ENCODE measurements at places on chromosomes 12 and 14.
A peak's percentile ranks its signal among the peaks of the same experiment; 100 is the strongest.

DNA sequence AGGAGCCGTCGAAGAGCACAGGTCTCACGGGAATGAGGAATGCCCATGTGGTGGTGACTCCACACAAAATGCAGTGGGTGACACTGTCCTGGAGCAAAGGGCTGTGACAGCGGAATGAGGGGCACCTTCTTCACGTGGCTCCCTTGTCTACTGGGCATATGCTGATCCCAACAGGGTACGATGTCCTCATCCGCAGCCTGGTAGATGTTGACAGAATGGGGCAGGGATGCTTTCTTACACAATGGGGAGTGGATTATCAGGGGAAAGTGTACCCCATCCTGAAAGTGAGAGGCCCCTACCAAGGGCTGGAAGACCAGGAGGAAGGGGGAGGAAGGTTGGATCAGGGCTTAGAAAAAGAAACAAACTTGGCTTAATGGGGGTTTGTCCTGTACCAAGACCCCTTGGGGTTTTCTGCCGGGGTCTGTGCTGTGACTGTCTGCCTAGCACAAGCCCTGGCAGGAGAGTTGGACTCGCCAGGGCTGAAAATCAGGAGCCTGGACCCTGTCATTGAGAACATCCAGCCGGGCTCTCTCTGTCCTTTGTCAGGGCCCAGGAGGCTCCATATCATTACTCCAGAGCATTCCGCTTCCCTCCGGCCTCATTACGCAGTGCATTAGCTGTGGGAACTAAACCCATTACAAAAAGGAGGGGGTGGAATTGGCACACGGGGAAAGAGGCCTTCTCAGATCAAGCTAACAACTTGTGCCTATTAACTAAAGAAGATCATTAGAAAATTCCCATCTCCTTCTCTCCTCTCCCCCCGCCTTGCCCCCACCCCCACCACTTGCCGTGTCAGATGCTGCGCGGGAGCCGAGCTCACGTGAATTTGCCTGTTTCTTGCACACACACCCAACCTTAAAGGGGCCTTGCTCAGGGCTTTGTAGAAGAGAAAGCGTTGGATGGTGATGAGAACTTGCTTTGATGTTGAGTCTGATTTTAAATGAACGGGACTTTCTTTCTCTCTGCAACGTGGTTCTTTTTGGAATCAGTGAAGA, 171.8 kb upstream of the PARP11 start:
- DNase-seq, result no peak

GRCh38 chr12:106309671-106310505, 7.4 kb downstream of the TCP11L2 start:
- DNase-seq, result no peak

DNA sequence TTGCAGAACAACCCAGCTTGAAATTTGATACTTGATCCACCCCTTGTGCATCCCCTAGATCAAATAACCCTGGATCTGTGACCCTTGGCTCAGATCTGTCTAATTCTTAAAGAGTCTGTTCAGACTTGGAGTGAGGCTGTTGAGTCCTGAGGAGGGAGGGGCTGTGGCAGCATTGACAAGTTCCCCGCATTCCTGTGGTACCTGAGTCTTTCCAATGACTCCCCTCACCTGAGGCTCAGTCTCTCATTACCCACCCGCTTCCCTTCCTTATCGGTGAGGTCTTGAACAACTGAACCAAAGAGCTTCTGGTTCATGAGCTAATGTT, 16.1 kb upstream of the HDAC7 start:
- DNase-seq, result no peak

DNA sequence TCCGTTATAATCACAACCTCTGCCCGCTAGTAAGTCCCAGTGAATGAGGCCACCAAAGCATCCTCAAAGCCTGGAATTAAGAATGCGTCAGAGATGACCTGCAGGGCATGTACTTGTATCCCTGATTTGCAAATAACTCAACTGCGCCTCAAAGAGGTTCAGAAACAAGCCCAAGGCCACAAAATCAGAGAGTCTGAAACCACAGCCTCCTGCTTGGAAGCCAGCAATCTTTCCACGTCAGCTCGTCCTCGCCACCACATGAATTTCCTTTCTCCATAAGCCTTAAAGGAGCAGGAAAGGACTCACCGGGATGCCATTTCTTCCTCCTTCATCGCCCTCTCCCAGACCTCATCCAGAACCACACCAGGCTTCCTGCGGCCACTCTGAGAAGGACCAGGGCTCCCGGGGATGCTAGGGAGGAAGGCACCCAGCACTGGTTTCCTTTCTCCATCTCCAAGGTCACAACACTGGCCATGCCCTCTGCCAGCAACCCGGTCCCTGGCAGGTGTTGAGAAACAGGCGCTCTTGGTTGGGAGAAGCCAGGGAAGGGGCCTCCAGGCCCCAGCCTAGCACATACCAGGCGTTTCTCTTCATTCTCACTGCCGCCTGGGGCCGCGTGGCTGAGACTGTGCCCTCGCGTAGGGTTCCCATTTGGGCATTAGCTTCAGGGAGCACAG, 191.2 kb upstream of the DIO3 start:
- no peak for DNase-seq

DNA sequence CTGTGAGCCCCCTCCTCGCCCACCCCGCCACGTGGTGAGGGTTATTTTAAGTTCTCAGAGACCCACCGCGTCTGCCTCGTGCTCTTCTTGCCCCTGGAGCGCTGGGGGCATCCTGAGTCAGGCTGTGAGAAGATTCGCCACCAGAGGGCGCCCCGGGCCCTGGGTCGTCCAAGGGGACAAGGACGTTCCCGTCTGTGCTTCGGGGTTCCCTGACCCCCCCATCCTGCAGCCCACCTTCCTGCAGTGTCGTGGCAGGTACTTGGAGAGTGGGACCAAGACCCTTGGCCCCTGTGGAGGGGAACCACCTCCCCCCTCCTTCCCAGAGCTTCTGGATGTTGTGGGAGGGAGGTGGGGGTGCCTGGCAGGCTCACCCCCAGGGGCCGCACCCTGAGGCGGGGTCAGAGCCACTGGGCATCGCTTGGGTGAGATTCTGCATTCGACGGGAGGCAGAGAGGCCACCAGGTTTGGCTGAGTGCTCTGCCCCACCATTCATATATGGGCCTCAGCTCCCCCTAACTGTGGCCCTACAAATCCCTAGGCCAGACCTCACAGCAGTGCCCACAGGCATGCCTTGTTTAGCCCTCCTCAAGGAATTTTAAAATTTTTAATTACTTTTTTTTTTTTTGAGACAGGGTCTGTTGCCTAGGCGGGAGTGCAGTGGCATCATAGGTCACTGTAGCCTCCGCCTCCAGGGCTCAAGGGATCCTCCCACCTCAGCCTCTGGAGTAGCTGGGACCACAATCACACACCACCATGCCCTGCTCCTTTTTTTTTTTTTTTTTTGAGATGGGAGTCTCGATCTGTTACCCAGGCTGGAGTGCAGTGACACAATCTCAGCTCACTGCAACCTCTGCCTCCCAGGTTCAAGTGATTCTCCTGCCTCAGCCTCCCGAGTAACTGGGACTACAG, 17.0 kb downstream of the RHOF start:
- DNase-seq, result peak; percentile 85

GRCh38 chr12:69150083-69150795, 89.1 kb upstream of the CPSF6 start:
- DNase-seq, result no peak

GRCh38 chr12:4225571-4225970, 48.0 kb upstream of the CCND2 start:
- no peak for DNase-seq

DNA sequence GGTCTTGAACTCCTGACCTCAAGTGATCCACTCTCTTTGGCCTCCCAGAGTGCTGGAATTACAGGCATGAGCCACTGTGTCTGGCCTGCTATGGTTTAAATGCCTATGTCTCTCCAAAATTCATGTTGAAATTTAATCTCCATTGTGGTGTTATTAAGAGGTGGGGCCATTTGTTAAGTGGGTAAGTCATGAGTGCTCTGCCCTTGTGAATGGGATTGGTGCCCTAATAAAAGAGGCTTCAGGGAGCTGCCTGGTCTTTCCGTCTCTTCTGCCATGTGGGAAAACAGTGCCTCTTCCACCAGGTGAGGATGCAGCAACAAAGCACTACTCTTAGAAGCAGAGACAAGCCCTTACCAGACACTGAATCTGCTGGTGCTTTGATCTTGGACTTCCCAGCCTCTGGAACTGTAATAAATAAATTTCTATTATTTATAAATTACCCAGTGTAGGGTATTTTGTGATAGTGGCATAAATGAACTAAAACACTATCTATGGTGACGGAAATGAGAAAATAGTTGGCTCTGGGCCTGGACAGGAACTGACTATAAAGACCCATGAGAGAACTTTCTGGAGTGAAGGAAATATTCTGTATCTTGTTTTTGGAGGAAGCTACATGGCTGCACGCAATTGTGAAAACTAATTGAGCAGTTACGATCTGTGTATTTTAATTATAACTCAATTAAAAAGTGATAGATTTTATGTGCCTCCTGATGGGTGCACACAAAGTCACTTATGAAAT, 12.1 kb upstream of the ATP23 start:
- no peak for DNase-seq

DNA sequence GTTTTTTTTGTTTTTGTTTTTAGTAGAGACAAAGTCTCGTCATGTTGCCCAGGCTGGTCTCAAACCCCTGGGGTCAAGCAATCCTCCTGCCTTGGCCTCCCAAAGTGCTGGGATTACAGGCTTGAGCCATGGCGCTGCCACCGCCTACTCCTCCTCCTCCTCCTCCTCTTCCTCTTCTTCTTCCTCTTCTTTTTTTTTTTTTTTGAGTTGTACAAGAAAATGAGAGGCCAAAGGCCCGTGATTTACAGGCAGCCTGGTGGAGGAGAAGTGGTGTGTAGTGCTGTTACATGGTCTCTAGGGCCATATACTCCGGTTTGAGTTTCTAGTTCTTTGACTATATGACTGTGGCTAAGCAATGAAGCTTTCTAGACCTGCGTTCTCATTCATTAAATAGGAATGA, 29.6 kb upstream of the SPPL3 start:
- DNase-seq, result no peak

DNA sequence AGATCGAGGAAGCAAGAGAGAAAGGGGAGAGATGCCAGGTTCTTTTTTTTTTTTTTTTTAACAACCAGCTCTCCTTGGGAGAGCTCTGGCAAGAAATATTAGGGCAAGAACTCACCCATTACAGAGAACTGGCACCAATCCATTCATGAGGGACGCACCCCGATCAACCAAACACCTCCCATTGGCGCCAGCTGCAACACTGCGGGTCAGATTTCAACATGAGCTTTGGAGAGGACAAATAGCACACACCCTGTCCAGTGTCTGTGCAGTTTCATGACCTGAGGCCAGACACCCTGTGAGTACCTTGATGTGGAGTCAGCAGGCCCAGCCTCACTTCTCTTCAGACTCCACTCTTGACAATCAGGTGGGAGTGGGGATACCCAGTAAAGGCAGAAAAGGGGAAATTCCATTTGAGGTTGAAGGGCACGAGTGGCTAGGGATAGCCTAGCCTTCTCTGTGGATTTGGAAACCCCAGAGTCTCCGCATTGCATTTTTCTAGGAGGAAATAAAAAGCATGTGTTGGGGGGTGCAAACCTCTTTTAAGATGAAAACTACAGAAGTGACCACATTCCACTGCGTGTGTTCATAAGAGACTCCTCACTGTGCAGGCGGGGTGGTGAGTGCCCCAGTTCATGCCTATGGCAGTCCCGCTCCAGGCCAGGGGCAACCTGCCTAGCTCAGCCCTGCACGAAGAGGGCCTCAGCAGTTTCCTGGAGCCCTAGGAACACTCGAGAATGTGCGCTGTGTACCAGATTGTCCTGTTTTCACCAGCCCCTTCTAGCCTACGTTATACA, 42.4 kb upstream of the GPATCH2L start:
- no peak for DNase-seq

DNA sequence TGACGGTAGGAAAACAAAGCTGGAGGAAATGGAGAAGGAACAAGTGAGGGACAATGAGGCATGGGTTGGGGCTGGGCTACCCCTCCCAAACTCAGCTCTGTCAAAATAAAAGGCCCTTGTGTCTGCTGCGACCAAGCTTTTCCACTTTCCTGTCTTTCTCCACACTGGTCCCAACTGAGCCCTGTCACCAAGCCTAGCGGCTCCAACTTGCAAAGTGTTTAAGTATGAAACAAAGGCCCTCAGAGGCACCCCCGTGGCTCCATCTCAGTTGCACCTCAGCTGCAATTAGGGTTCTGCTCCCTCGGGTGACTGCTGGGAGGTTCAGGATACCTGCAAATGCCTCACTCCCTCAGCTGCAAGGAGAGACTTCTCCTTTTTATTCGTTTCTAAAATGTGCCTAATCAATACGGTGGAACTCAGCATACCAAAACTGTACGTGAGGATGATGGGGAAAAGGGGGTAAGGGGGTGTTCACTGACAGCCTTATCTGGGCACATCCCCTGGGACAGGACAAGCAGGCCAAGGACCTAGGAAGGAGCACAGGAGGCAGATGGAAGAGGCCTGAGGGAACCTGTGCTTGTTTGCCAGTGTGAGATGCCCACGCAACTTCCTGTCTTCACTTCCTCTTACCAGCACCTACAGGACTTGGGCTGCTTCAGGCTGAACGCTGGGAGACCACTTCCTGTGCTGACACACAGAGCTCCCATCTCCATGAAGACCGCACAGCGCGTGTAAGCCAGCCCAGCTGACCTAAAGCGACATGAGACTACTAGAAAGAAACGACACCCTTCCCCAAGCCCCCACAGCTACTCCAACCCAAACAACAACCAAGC, 8.9 kb downstream of the VAMP1 start:
- peak; percentile 87 for DNase-seq

DNA sequence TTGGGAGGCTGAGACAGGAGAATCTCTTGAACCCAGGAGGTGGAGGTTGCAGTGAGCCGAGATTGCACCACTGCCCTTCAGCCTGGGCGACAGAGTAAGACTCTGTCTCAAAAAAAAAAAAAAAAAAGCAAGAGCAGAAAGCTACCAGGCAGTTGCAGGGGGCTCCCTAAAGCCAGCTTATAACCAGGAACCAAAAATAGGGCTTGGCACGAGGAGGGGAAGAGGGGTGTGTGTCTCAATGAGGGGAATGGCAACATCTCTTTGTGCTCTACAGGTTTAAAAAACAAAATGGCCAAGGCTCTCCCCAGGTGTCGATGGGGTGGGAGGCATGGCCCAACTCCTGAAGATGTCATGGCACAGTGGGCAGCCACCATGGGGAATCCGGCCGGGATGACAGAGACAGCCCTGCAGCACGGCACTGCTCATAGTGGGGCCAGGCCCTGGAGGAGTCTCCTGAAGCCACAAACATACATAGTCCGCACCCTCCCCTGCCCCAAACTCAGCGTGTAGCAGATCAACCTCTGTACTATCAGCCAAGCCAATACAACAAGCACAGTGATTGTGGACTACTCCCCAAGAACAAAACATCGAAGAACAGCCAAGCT, 16.0 kb upstream of the EIF5 start:
- no peak for DNase-seq

DNA sequence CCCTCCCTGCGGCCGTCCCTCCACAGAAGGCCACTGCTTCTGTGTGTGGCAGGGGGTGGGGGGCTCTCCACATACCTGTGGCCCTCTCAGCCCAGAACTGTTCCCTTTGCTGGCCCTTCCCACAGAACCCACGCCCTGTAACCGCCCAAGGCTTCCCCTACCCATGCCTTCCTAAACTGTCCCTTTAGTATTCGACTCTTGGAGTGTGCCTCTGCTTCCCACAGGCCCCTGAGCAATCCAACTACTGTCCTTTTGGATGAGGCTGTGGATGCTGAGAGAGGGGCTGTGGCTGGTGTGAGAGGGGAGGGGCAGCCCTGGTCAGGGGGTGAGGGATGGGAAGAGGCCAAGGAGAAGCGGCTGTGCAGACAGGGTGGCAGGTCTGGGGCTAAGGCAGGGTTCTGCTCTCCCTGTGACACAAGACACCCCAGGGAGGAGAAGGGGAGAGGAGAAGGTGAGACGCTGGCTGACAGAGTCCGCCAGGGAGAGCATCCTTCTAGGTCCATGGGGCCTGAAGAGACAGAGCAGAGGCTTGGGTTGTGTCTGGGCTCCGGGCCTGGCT, 46.0 kb downstream of the DLK1 start:
- no peak for DNase-seq

Measured in activated naive CD8-positive, alpha-beta T cell treated with anti-CD3 and anti-CD28 coated beads for 36 hours (primary cell).